ENCODE measurements at places on chromosomes 5 and 9.
A peak's percentile ranks its signal among the peaks of the same experiment; 100 is the strongest.

- peak; percentile 72 for DNase-seq
Observed at GRCh38 chr9:84697509-84698114, 28.1 kb downstream of the NTRK2 start.

GRCh38 chr5:153558957-153559356, 68.5 kb downstream of the GRIA1 start:
- DNase-seq = no peak

DNA sequence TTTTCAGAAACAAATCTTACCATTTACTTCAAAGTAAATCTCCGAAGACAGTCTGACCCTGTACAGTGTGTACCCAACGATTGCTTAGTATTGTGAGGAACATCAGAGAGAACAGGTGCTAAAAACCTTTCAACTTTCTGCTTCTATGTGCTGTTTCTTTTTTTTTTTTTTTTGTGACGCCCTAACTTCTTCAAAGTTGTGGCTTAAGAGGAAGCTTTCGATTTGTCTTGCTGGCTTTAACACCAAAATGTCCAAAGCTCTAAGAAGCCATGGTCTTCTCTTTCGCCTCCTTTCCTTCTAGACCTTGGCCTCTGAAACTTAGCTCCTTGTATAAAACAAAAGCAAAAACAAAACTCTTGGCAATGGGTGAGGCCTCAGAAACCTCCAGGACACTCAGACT, 1.2 kb downstream of the TNFSF8 start:
- no peak for DNase-seq

DNA sequence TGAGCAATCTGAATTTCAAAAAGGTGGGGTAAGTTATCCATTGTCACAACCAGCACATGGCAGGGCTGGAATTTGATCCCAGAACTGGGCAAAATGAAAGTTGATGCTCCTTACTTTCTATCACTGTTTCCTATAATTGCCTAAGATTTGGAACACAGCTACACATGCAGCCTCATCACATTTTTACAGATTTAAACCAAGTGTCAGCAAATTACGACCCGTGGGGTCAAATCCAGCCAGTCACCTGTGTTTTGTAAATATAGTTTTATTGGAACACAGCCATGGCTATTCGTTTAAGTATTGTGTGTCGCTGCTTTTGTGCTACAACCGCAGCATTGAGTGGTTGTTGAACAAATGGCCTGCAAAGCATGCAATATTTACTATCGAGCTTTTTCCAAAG, 94.3 kb downstream of the SREK1 start:
- no peak for DNase-seq

- DNase-seq = no peak
Observed at GRCh38 chr5:40688996-40689395, 9.3 kb downstream of the PTGER4 start.

GRCh38 chr9:100637787-100638186, 59.9 kb downstream of the CAVIN4 start:
- DNase-seq = no peak

- no peak for DNase-seq
Observed at GRCh38 chr5:116922532-116922931, 347.9 kb upstream of the SEMA6A start.

GRCh38 chr5:1667648-1668140, 131.9 kb downstream of the MRPL36 start:
- DNase-seq = no peak
